Mesothelial cell of epicardium (in vitro differentiated cells): ENCODE measurements at places on chromosomes 5 and 9. TPM values are rescaled to one million over a fixed set of nuclear protein-coding genes. Genes with fewer than 3 reads are reported as not detected.

The LTC4S gene
- total RNA-seq: 4.7 to 5.2 TPM (median 5.0 TPM) in 3 replicates

- DNase-seq: no peak
- peaks cover 19% of the 10 kb centered on the region for H3K36me3 ChIP-seq
- no peaks in the 10 kb centered on the region for H3K4me1 ChIP-seq
- no peak overlapping the region for H3K27ac ChIP-seq
Observed at GRCh38 chr9:92094655-92095054, 20.6 kb downstream of the SPTLC1 start.

The ELOVL7 gene
- 8.6 to 9.4 TPM (median 9.2 TPM) in 3 replicates for total RNA-seq

DNA sequence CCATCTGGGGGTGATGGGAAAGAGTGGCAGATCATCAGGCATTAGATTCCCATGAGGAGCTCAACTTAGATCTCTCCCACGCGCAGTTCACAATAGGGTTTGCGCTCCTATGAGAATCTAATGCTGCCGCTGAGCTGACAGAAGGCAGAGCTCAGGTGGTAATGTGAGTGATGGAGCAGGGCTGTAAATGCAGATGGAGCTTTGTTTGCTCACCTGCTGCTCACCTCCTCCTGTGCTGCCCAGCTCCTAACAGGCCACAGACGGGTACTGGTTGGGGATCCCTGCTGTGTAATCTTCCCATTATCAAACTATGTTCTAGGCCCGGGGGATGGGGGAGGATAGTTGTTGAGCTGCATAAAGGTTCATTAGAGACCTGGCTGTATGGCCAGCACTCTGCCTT is 58.4 kb downstream of the UGCG start:
- H3K27ac ChIP-seq: no peak overlapping the region
- peaks cover 12% of the 10 kb centered on the region for H3K4me1 ChIP-seq
- H3K27me3 ChIP-seq: peaks cover 4% of the 10 kb centered on the region
- no peaks in the 10 kb centered on the region for H3K36me3 ChIP-seq
- no peak for DNase-seq

The CDX1 gene
- 0.51 to 1.1 TPM (median 0.68 TPM) in 3 replicates for total RNA-seq

DNA sequence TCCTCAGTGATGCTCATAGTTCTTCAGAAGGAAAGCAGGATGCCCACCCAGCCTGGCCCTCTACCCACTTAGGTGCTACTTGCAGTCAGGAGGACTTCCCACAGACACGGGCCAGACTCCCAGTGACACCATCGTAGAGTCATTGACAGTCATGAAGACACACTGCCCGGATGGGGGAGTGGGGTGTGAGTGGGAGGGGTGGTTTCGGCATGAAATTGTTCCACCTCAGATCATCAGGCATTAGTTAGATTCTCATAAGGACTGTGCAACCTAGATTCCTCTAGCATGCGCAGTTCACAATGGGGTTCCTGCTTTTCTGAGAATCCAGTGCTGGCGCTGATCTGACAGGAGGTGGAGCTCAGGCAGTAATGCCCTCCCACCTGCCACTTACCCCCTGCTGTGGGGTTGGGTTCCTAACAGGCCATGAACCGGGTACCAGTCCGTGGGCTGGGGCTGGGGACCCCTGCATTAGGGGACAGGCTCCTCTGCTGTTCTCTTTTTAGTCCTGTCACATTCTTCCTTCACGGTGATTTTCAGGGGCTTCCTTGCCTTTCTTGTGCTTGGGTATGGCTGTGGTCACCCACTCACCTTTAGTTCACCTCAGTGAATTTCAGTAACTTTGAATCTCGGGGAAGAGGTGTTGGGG is 88.2 kb upstream of the ANKRD55 start:
- H3K36me3 ChIP-seq: no peaks in the 10 kb centered on the region
- no peak overlapping the region for H3K4me3 ChIP-seq
- no peak overlapping the region for H3K27ac ChIP-seq
- H3K27me3 ChIP-seq: no peaks in the 10 kb centered on the region
- no peak for DNase-seq

The CDH9 gene
- 0.65 to 1.2 TPM (median 0.66 TPM) in 3 replicates for total RNA-seq

DNA sequence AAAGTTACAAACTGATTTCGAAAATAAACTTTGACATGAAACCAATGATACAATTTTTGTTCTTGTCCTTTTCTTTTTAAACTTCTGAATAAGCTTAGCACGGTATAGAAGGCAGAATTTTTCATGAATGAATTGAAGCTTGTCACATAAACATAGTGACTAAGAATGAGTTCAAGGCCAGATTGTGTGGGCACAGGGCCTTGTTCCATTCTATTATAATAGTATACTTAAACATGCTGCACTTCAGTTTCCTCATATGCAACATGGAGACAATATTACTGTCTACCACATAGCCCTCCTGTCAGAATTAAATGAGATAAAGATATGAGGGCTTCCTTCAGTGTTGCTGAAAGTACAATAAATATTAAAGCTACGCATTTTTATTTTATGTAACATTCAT is 204.2 kb upstream of the HAPLN1 start:
- DNase-seq: no peak
- no peak overlapping the region for H3K27ac ChIP-seq
- no peaks in the 10 kb centered on the region for H3K27me3 ChIP-seq
- H3K4me3 ChIP-seq: no peak overlapping the region
- H3K4me1 ChIP-seq: peaks cover 22% of the 10 kb centered on the region

The RNF208 gene
- total RNA-seq: 13.6 to 16.0 TPM (median 13.9 TPM) in 3 replicates

The IL5 gene
- not detected in 3 replicates for total RNA-seq

The FLT4 gene
- 1.8 to 2.6 TPM (median 2.4 TPM) in 3 replicates for total RNA-seq

- peaks cover 7% of the 10 kb centered on the region for H3K4me1 ChIP-seq
- no peak overlapping the region for H3K4me3 ChIP-seq
- no peak for DNase-seq
- H3K36me3 ChIP-seq: peaks cover 2% of the 10 kb centered on the region
Observed at GRCh38 chr5:160887780-160888179, 35.8 kb upstream of the ATP10B start.

- H3K27ac ChIP-seq: no peak overlapping the region
- H3K27me3 ChIP-seq: no peaks in the 10 kb centered on the region
- H3K36me3 ChIP-seq: no peaks in the 10 kb centered on the region
- H3K4me3 ChIP-seq: no peak overlapping the region
Observed at GRCh38 chr5:67855523-67855922, 360.0 kb upstream of the PIK3R1 start.

The SLC46A2 gene
- total RNA-seq: not detected in 3 replicates

GRCh38 chr9:17005056-17005823 is 129.6 kb upstream of the CNTLN start:
- DNase-seq: no peak
- no peaks in the 10 kb centered on the region for H3K36me3 ChIP-seq
- no peaks in the 10 kb centered on the region for H3K27me3 ChIP-seq
- H3K27ac ChIP-seq: peak overlapping the region; percentile 75
- H3K4me3 ChIP-seq: peak overlapping the region; percentile 53

DNA sequence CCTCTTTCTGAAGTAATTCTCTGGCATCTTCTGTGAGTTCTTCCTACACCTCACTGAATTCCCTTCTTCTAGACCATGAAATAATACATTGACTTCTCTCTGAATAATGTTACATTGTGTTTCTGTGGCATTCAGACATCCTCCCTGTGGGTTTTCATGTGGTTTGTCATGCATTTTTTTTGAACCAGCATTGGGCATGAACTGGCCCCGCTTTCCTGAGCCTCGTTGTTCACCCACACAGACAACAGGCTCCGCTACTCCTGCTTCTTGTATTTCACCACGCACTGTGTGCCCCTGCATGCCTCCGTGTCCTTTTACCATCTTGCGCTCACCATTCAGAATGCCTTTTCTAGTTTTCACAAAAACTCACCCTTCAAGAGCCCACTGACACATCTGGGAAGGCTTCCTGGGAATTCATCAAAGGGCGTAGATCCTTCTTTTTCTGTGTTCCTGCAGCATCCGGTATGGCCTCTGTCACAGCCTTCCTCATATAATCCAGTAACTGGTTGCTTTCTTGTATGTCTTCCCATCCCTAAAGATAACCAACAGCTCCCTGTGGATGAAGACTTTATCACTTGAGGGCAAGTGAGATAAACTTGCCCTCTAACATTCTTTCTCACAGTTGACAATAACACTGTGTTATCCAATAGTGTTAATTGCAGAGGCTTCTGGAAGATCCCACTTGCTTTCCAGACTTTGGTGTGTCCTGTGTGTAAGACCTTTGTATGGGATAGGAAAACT is 51.5 kb upstream of the ADAMTSL1 start:
- H3K27ac ChIP-seq: peak overlapping the region; percentile 58
- H3K4me3 ChIP-seq: no peak overlapping the region
- DNase-seq: no peak
- peaks cover 7% of the 10 kb centered on the region for H3K27me3 ChIP-seq
- no peaks in the 10 kb centered on the region for H3K36me3 ChIP-seq

The AMBP gene
- 0.16 to 0.22 TPM in 2 of 3 replicates, not detected in the other for total RNA-seq

The HTR4 gene
- 0.27 to 0.41 TPM (median 0.33 TPM) in 3 replicates for total RNA-seq

DNA sequence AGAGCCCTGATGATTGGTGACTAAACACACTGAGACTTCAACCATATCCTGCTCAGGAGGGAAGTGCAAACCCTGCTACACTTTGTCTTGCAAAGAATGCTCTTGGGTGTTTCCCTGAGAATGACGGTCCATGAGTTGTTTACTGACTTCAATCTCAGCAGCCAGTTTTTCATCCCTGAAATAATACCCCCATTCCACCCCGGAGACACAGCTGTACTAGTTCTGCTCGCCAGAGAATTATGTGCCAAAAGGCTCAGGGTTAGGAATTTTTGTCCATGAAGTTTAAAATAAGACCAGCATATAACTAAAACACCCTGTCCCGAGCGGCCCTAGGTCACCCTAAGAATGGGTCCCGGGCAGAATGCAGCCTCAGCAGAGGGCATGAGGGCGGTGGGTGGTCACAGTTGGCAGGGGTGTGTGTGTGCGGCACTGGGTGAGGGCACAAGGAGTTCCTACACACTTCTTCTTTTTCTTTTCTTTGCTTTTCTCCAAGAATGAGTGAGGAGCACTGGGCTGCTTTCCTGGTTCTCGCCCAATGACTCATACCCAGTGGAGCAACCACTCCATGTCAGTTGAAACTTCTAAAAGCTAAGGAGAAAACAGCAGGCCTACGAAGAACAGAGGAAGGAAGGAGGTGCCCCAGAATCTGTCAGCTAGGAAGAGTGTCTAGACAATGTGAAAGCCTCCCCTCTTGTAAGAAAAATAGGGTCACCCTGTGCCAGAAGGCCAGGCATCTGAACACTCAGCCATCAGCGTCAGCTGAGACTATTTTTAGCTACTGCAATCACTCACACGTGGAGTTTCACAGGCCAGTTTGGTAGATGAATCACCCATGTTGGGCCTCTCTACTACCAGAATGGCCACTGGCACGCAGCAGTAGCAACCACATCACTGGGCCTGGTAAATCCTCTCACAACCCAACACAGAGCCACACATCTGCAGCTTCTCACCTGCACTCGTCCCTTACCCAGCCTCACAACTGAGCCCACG is 105.9 kb downstream of the DPYSL3 start:
- no peaks in the 10 kb centered on the region for H3K27me3 ChIP-seq
- no peak overlapping the region for H3K4me3 ChIP-seq
- DNase-seq: no peak

GRCh38 chr5:7518947-7519560 is 123.1 kb downstream of the ADCY2 start:
- no peaks in the 10 kb centered on the region for H3K4me1 ChIP-seq
- no peak for DNase-seq
- no peak overlapping the region for H3K4me3 ChIP-seq
- no peaks in the 10 kb centered on the region for H3K36me3 ChIP-seq

- peaks cover 6% of the 10 kb centered on the region for H3K36me3 ChIP-seq
- no peak overlapping the region for H3K4me3 ChIP-seq
- H3K4me1 ChIP-seq: peaks cover 20% of the 10 kb centered on the region
- no peak for DNase-seq
- H3K27ac ChIP-seq: no peak overlapping the region
Observed at GRCh38 chr5:113871972-113872371, 358.5 kb downstream of the YTHDC2 start.

- peaks cover 78% of the 10 kb centered on the region for H3K4me1 ChIP-seq
- H3K27ac ChIP-seq: peak overlapping the region; percentile 99
- no peaks in the 10 kb centered on the region for H3K27me3 ChIP-seq
Observed at GRCh38 chr5:68289498-68289897, 73.9 kb downstream of the PIK3R1 start.

DNA sequence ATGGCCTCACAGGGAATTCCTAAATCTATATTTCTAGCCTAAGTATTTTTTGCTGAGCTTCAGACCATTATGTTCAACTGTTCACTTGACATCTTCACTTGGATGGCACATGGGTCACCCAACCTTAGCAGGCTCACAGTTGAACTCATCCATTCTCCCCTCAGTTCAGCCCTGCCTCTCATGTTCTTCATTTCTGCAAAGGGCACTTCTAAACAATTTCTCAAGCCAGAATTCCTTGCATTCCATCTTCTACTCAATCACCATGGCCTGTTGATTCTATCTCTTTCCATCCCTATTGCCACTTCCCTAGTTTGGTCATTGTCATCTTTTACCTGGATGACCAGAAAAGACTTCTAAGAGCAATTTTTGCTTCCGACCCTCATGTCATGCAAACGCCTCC is 7.3 kb upstream of the RGS3 start:
- H3K27me3 ChIP-seq: no peaks in the 10 kb centered on the region
- peak overlapping the region; percentile 99 for H3K27ac ChIP-seq
- peaks cover 29% of the 10 kb centered on the region for H3K4me1 ChIP-seq
- DNase-seq: no peak
- no peak overlapping the region for H3K4me3 ChIP-seq
- no peaks in the 10 kb centered on the region for H3K36me3 ChIP-seq

DNA sequence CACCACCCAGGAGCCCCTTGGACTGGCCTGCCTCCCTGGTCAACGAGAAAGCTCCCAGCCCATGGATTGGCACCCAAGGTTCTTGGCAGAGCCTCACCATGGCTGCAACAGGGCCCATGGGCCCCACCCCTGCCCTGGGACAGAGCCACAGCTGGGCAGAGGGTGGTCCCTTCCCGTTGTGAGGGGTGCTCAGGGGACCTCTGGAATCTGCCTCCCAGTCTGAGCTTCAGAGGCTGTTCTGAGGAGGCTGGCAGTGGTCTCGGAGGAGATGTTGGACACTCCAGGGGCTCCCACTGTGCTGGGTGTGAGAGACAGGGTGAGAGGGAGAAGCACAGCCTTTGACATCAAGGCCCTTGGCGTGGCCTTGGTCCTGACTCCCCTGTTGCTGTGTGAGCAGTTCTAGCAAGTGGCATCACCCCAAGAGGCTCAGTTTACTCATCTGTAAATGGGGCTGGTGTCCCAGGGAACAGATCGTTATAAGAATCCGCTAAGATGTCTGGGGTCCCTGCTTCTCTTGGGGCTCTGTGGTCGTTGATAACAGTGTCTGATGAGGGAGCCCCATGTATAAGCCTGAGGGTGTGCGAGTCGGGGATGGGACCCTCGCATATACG is 33.0 kb downstream of the LHX3 start:
- DNase-seq: no peak
- peaks cover 9% of the 10 kb centered on the region for H3K4me1 ChIP-seq
- H3K4me3 ChIP-seq: no peak overlapping the region
- no peaks in the 10 kb centered on the region for H3K36me3 ChIP-seq
- no peak overlapping the region for H3K27ac ChIP-seq
- peaks cover 12% of the 10 kb centered on the region for H3K27me3 ChIP-seq

The BOD1 gene
- total RNA-seq: 90.6 to 91.9 TPM (median 91.2 TPM) in 3 replicates

The CDH6 gene
- total RNA-seq: 0.18 to 0.54 TPM (median 0.47 TPM) in 3 replicates

GRCh38 chr5:109309326-109310063 is 100.3 kb downstream of the PJA2 start:
- no peaks in the 10 kb centered on the region for H3K4me1 ChIP-seq
- H3K4me3 ChIP-seq: no peak overlapping the region
- no peaks in the 10 kb centered on the region for H3K36me3 ChIP-seq
- peaks cover 4% of the 10 kb centered on the region for H3K27me3 ChIP-seq
